HT1080 (cell line): ENCODE measurements at places on chromosomes 4 and X.
A peak's percentile ranks its signal among the peaks of the same experiment; 100 is the strongest.

GRCh38 chr4:142367418-142368180, 478.5 kb downstream of the INPP4B start:
- DNase-seq: no peak

GRCh38 chr4:21012851-21013331, 312.6 kb downstream of the PACRGL start:
- peak; percentile 87 for DNase-seq

DNA sequence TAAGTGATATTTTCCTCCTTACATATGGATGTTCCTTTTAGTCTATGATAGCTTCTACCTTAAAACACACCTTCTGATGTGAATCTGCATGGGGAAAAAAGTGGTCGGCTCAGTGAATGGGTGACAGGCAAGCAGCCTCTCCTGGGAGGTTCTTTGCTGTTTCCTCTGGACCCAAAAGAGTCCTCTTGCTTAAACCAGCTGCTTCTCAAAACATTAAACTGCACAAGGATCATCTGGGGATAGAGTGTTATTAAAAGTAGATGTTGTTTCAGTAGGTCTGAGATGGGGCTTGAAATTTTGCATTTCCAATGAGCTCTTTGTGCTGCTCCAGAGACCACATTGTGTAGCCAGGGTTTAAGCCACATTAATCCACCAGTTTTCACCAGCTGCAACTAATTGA, 452.9 kb downstream of the IL1RAPL1 start:
- DNase-seq: no peak

DNA sequence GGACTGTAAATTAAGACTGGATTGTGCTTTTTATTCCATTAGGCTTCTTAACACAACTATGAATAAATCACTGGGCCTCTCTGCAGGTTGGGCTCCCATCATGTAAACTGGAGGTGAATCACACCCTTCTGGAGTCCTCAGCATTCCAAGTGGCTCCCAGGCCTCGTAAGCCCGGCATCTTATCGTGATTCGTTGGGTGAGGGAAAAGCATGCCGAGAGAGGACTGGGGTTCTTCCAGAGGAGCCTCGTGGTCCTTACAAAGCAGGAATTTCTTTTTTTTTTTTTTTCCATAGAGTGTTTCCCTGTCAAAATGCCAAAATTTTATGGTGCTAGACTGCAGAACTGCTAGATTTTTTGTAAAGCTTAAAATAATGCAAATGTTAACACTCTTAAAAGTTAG, 20.0 kb downstream of the CLDN22 start:
- DNase-seq: peak; percentile 16

GRCh38 chr4:86554646-86555045, 39.5 kb upstream of the PTPN13 start:
- peak; percentile 3 for DNase-seq

- DNase-seq: no peak
These were observed 1450.6 kb upstream of the IGFBP7 start for GRCh38 chr4:58560736-58561135.

GRCh38 chr4:73944061-73944875, 37.6 kb downstream of the PF4 start:
- DNase-seq: no peak

DNA sequence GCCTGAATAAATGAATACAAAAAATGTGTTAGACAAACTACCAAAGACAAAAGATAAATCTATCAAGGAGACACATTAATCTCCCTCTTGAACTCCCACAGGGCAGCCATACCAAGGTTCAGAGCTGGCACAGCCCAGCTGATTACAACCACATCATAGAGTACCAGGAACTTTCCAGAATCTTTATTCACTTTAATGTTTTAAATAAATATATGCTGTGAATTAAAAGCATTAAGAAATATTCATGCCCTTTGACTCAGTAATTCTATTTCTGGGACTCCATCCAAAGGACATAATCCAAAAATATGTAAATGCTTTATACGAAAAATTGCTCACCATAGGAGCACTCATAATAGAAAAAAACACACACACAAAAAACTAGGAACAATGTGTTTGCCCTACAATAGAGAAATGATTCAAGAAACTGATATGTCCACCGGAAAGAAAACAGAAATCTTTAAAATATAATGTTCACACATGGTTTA, 126.0 kb downstream of the LDB2 start:
- DNase-seq: no peak

GRCh38 chr4:84952004-84952403, 14.5 kb downstream of the WDFY3 start:
- DNase-seq: peak; percentile 75

GRCh38 chr4:158827543-158827981, 58.7 kb downstream of the FNIP2 start:
- DNase-seq: no peak

GRCh38 chrX:76454456-76454927, 27.0 kb downstream of the MAGEE1 start:
- DNase-seq: peak; percentile 1

DNA sequence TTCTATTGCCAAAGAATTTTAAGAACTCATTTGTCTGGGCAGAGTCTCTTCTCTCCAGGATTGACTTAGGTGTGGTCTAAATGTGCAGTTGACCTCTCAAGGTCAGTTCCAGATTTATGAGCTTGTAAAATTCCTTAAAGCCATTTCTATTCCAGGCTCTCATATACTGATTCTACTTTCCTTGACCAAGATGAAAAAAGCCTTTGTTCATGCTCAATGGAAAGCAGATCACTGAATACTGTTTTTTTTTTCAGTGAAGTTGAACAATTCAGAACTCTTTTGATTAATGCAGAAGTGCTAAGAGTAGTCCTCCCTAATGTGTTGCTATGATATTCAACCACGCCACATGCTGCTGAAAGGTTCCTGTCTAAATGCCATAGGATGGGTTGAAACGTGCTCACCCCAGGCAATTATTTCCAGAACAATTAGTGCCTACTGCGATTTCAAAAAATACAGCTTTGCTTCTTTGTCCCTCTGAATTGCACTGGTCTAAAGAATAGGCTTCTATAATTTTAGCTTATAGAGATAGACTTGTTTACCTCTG, 312.4 kb upstream of the PABPC5 start:
- no peak for DNase-seq

GRCh38 chrX:8405631-8406030, 59.0 kb upstream of the VCX3B start:
- peak; percentile 53 for DNase-seq

DNA sequence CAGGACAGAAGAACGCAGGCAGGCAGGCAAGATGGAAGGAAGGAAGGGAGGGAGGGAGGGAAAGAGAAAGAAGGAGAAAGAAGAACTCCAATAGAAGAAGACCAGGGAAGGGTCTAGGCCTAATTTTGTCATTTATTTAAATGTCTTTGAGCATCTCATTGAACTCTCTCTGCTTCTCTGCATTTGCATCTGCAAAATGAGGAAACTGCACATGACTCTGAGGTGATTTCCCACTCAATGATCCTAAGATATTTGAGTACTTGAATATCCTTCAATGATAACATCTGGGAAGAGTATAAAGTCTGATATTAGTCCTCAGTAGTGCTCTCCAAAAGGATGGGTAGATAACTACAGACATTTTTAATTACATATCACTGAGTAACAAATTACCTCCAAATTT, 33.1 kb upstream of the RBPJ start:
- DNase-seq: no peak

DNA sequence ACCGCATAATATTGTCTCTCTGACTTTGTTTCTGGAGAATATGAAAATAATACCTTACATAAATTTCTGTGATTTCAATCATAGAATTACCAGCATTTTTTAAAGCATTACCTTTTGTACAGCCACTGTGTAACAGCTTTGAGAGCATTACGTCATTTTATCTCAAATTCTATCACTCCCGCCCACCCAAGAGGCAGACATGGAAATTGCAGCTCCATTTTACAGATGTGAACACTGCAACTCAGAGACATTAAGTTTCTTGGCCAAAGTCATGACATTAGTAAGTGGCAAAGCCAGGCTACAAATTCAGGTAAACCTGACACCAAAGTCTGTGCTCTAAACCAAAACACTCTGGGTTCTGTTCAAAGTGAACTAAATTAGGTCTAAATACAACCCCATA, 33.6 kb upstream of the KDR start:
- DNase-seq: no peak

GRCh38 chr4:83335701-83336100, 1.1 kb upstream of the HPSE start:
- no peak for DNase-seq

GRCh38 chr4:25190407-25190806, 30.2 kb upstream of the SEPSECS start:
- DNase-seq: no peak

DNA sequence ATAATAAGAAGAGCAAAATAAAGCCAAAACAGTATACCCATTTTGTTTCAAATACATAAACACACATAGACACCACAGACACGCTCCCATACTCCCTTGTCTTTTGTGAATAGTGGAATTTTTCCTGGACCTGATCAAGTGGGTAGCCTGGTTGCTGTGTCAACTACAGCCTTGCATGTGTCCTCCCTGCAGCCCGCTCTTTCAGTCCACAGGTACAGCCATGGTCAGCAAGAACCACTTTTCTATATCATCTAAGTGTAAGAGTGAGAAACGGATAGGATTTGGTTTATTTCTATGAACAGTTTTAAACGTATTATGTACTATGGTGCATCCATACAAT, 9.8 kb downstream of the PWWP3B start:
- no peak for DNase-seq

DNA sequence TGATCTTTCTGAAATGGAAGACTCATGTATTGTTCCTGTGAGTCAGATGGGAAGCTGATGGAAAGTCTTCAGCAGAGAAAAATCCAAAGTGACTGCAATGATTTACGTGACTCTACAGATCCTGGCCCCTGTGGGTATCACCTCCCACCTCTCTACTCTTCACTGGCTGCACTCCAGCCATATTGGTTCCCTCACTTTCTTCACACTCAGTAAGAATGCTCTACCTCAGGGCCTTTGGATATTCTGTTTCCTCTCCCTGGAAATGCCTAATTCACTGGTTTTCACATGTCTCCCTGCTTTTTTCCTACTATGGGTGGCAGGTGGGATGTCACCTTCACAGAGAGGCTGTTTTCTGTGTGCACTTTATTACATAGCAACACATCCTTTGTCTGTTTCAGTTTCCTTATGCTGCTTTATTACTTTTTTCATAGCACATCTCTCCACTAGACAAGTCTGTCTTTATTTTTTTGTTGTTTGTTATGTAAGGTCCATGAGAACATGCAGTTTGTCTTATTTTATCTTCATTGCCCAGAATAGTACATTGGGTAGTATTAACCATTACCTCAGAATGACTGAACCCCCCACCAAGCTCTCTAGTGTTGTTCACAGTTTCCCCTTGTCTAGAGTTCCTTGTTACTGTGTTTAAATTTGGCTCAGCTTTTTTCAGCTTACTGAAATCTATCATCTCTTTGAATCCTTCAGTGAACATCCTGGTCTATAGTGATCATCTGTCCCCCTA, 57.6 kb upstream of the CLNK start:
- DNase-seq: no peak

DNA sequence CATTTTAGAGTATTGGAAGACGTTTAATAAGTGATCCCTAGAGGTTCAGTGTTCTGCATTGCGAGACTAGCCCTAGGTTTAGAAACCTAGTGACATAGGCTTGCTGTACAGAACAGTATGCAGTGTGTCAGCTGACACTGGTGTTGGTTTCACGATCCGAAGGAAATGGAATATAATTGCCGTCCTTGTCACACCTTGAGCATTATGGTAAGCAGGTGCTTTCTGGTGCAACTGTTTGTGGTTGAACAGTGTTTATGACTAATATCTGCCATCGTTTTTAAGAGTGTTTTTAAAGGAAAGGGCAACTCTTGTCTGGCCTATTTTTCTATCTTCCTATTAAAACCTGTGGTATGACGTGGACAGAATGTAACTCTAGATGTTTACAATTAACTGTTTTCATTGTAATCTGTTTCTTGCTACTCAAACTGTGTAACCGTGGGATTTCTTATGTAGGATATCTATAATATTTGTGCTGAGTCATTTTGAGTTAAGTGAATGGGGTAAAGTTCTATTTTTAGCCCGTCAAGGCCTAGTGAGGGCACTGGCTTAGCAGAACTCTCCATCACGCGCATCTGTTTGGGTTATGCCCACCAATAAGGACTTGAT, 53.8 kb upstream of the TBC1D14 start:
- DNase-seq: peak; percentile 34

DNA sequence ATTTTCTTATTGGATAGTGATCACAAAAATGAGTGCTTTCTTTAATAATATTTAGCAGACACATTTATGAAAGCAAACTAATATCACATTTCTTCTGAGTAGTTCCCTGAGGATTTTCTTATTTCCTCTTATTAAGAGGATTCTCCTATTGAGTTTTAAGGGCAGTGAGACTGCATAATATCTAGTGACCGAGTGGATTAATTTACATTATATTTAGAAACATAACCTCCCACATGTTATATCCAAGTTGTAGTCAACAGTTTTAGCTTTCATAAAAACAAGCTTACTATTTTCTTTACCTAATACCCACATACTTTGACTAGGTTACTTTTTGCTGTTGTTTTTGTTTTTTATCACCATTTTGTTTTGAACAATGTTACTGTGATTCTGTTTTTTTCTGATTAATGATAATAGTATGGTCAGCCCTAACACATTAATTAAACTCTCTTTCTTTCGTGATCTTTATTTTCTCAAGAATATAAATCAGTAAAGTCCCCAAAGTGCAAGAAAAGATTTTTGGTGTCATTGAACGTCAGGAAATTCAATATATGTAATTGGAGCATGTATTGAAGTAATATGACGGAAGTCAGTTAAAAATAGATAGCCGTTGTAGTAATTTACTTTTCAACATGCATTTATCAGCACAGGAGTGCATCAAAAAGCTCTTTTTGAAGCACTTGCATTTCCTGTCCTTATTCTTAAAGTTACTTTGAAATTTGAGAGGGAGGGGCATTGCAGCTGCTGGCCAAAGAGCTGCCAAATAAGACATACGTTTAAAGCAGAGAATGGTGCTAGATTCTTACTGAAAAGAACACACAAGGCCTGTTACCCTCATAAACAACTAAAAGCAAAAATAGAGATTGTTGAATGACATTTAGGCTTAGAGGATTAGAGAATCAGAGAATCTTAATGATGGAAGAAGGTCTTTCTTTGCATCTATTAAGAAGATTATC, 25.2 kb downstream of the DDIT4L start:
- no peak for DNase-seq

DNA sequence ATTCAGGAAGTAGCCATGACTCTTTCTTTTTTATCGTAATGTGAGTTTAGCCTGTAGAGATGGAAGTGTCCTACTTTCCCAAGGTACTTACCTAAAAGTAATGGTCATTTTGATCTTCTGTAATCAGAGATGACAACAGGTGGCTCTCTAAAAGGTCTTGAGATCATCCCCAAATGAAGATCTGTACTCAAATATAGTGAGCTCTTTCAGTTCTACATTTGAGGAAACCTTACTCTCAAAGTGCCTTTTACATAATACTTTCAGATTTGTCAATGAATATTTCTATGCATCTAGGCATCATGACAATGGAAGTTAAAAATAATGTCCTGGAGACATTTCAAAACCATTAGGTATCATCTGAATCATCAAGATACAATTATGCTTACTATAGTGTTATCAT, 17.2 kb upstream of the MND1 start:
- no peak for DNase-seq

DNA sequence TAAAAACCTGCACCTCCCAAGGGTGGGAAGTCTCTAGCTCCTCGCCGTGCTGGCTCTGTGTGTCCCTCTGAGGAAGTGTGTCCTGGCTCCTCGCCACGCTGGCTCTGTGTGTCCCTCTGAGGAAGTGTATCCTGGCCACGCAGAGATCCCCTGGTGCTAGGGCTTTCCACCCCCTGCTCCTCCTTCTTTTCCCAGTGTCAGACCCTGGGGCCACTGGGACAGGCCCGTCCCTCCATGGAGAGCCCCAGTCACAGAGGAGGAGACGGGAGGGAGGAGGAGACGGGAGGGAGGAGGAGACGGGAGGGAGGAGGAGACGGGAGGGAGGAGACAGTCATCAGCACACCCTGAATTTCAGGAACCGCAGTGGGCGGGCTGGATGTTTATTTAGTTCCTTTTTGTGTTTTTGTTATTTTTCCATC, 53.8 kb upstream of the HGFAC start:
- peak; percentile 18 for DNase-seq
